Stromal cell of bone marrow (primary cell): ENCODE measurements at places on chromosomes 5 and 9.

GRCh38 chr5:68253624-68254585 lies 38.3 kb downstream of the PIK3R1 start:
- no peak for DNase-seq

GRCh38 chr9:40884072-40884901 lies 244.2 kb downstream of the FOXD4L6 start:
- no peak for DNase-seq

DNA sequence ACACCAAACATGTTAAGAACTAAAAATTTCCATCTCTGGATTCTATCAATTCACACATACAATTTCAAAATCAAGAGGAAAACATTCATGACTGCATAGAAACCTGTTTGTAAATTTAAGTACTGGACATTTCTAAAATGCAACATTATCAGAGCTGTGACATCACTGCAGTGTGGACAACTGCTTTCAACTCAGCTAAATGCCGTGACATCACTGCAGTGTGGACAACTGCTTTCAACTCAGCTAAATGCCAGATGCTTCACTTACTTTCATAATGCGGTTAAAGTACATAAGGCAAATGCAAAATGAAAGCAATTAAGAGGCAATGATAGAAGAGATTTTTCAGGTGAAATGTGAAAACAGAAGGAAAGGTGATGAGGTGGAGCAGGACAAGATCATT lies 161.5 kb downstream of the ARL15 start:
- no peak for DNase-seq

DNA sequence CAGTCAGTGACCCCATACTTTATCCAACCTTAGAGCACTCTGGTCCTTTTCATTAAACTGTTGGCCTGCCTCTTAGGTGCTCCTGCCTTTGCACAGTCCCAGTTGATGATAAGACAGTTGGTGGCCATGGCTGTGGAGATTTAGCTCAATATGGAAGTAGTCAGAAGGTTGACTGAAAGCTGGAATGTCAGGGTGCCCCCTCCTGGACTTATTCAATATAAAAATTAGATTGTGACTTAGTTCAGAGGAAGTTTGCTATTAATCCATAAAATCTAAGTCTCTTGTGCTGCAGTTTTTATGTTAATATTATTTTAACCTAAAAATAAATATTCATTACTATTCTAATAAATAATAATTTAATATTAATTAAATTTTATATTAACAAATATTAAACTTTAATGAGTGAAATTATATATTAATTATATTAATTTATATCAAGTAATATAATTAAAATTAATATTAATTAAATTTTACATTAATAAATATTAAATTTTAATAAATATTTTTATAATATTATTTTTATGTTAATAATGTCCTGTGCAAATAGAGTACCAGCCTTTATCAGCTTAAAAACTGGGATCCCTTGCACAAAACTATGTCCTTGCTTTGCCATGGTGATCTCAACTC lies 77.7 kb upstream of the ADAMTSL1 start:
- DNase-seq = peak; percentile 13

DNA sequence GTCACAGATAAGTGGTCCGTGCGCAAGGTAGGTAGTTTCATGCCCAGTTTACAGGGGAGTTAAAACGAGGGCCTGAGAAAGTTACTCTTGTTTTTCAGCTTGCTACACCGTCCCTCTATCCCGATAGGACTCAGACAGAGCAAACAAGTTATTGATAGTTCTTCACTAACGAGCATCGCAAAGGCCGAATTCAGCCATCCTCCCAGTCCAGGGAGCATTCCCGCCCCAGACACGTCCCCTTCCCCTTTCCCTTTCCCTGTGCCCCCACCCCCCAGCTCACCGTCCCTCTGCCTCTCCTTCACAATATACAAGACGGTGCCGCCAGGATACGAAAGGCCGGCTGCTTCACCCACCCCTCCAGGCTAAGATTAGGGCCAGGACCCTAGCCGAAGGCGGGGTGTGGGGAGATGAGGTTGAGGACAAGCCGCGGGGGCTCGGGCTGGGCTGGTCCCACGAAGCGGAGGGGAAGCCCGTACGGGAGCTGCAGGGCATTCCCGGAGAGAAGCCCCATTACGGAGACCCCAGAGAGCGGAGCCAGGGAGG lies 599 bp downstream of the KIAA1191 start:
- no peak for DNase-seq

DNA sequence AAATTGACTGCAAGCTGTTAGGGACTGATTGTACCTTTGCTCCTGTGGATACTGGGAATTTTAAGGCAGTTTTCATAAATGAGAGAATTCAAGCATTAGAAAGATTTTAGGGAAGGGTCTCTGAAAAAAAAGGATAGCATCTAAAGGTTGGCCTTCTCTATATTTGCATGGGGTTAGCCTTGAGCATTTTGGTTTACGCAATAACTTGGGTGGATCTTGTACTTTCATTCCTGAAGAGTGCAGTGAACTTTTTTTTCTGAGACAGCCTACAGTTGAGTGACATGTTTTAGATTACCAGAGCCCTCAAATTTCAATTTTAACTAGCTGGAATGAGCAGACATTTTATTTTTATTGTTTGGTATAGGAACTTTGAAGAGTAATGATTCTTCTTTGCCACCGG lies 91.6 kb upstream of the NR3C1 start:
- no peak for DNase-seq

DNA sequence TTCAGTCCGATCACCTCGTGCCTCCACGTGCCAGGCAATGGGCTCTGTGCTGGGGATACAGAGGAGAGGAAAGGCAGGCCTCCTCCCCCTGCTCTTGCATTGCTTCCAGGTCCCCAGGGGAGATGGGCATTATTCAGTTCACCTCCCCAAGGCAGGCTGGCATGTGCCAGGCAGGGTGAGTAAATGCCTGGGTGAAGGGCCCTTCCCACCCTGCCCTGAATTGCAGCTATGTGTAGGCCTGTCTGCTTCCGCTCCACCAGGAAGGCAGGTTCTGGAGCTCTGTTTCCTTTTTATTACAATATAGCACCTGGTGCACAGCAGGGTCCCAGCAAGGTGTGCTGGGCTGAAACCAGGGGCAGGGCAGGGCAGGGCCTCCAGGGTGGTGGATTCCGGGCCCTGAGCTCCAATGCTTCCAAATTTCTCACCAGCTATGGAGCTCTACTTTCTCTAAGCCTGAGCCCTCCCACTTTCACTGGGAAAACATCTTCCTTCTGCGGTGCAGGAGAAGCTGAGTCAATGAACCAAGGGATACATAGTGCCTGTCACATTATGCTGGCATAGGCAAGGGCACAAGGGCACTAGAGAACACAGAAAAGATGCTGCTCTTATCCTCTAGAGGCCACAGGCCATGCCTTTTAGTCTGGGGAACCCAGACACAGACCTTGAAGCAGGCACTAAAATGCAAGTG lies 42.0 kb downstream of the SHB start:
- DNase-seq = no peak

DNA sequence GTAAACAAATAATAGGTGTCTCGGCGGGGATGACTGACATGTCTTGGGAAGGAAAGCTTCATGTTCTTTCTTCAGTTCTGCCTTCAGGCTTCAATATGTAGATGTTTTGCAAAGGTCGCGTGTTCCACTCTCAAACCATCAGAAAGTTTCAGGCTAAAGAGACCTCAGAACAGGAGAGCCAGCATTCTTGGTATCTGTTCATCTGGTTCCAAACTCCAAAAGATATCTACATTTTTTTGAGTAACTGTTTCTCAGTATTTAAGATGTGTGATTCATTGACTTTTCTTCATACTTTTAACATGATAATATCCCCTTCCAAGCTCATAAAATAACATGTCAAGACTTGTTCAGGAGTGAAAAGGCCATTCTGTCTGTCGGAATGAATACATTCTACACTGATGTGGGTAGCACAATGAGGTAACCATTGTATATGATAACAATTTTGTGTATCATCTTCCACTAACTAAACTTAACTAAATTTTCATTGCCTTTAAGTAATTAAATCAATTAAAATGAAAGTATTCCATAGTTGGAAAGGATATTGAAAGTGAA lies 183.6 kb downstream of the CFAP90 start:
- no peak for DNase-seq
